Omental fat pad (tissue), 4 donors: ENCODE measurements at places on chromosomes 4 and X.

GRCh38 chr4:174317531-174317930, 33.8 kb downstream of the CEP44 start:
- no peak for DNase-seq

DNA sequence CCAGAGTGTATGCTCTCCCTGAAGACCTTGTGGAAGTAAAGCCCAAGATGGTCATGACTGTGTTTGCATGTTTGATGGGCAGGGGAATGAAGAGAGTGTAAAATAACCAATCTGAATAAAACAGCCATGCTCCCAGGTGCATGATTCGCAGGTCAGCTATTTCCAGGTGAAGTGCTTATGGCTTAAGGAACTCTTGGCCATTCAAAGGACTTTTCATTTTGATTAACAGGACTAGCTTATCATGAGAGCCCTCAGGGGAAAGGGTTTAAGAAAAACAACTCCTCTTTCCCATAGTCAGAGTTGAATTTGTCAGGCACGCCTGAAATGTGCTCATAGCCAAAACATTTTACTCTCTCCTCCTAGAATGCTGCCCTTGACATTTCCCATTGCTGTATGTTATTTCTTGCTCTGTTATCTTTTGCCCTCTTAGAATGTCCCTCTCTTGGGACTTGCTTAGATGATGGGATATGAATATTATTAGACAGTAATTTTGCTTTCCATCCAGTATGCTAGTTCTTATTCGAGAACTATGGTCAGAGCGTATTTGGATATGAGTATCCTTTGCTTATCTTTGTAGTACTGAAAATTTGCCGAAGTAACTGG, 88.6 kb downstream of the PLS3 start:
- DNase-seq: no peak

- no peak for DNase-seq
These were observed 3.3 kb upstream of the SLC25A4 start for GRCh38 chr4:185139736-185140135.

- no peak for DNase-seq
These were observed 130.0 kb downstream of the FHIP1A start for GRCh38 chr4:151538963-151539362.

DNA sequence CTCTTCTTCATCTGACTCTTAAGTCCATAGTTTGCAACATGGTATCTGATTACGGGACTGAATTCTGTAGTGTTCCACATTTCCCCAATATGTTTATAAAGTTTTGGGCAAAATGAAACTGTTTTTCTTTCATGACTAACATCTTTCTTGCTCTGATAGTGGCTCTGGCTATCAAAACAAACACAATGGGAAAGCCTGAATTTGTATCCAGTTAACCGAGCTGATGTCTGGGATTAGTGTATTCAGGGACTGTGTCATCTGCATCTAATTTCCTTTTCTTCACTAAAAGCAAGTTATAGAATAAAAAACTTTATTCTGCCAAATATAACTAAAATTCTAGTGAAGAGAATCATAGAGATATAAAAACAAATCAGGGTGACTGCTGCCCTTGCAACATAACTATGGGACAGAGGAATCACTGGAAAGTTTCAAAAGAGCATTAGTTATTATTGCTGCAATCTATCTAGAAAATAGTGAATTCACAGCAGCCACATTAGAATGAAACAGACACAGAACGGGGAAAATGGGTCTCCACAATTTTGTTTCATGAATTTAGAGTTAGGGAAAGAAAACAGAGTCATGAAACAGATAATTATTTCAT, 61.3 kb downstream of the ANTXR2 start:
- no peak for DNase-seq

GRCh38 chr4:173231916-173232315, 63.3 kb downstream of the GALNT7 start:
- no peak for DNase-seq

GRCh38 chr4:184762100-184762499, 28.2 kb upstream of the CENPU start:
- DNase-seq: no peak

GRCh38 chr4:2936773-2937145, 26.4 kb downstream of the NOP14 start:
- DNase-seq: no peak

GRCh38 chr4:140151699-140152012, 2.3 kb downstream of the MAML3 start:
- DNase-seq: peak; percentile 35

- no peak for DNase-seq
These were observed 20.3 kb downstream of the RGN start for GRCh38 chrX:47098338-47099094.

DNA sequence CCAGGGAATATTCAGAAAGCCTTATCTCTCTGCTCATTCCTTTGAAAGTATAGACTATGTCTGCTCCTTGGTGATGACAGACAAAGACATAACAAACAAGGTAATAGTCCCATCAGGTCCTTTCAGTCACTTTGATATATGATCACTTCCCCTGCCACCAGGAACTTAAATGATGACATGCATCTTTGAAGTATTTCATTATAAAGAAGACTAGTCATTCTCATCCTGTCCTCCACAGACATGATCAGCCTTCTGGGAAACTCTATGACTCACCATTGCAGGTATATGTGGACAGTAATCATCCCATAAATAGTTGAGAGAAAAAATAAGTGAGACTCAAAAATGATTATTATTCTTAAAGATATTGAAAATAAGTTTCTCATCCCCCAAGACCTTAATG, 117.5 kb upstream of the VCX2 start:
- DNase-seq: no peak

DNA sequence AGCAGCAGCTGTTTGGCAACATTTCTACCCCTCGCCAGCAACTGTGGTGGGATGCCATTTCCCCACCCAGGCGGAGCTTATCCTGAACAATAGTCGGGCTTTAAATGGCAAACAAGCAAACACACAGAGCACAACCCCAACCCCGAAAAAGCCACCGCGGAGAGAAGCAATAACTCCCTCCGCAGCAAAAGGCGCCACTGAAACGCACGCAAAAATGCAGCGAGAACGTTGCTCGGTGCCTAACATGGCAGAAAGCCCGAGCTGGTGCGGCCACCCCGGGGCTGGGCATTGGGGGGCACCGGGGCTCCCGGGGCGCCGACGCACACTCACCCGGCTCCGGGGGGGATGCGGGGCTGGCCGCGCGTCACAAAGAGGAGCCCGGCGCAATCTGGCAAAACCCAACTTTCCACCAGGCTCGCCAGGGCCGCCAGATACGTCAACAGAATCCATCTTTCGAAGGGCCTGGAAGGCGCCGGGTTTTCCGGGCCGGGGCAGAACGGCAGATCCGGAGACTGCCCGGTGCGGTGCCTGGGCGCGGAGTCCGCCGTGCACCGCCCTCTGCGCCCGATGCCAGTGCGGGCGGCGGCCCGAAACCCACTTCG, 818 bp downstream of the RAI2 start:
- no peak for DNase-seq

DNA sequence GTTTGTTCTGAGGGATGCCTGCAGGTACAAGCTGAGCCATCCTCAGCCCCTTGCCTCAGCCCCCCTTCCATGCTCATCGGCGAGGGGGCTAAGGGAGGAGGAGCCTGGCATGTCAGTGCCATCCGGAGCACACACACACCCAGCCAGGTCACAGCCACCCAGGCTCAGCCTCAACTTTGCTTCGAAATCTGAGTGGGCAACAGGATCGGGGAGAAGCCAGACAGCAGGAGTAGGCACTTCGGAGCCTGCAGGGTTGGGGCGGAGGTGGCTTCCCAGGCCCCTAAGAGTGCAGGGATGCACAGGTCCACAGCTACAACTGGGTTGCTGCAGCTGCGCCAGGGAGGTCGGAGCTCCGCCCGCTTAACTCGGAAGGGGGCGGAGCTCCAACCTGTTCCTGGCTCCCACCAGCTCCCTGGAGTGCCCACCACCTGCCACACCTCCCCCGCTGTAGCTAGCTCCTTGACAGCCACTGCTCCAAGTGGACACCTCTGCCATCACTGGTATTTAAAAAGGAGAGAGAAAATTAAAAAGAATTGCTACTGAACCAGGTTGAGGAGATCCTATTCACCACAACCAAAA, 192.9 kb upstream of the GALNT7 start:
- no peak for DNase-seq

DNA sequence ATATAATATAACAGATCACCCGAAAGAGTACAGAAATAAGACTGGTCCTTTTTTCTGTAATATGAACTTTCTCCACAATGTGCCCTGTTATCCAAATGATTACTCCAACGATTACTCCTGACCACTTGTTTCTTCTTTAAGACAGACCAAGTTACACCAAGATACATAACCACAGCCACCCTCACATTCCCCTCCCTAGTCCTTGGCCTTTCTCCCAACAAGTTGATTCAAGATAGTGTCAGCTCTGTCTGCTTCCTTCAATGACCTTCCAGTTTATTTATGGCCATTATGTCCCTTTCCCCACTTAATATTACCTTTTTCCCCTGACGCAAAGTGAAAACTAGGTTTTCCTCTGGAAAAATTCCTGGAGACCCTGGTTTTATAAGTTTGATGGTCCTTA, 397.2 kb downstream of the FAM47B start:
- DNase-seq: no peak

DNA sequence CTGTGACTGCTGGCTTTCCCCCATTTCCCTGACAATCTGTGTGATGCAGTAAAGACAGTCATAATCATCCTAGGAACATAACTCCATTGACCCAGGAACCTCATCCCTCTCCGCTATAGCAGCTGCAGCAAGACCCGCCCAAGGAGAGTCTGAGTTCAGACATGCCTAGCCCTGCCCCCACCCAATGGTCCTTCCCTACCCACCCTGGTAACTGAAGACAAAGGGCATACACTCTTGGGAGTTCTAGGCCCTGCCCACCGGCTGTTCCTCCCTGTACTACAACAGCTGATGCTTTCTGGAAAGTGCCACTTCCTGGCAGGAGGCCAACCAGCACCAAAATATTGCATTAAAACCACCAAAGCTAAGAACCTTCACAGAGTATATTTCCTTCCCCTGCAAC, 1035.6 kb downstream of the C4orf33 start:
- DNase-seq: no peak

GRCh38 chrX:97168646-97169045, 284.9 kb downstream of the RPA4 start:
- no peak for DNase-seq

- no peak for DNase-seq
These were observed 116.0 kb upstream of the ETNPPL start for GRCh38 chr4:108878806-108879205.

GRCh38 chr4:24226023-24226422, 336.2 kb upstream of the PPARGC1A start:
- no peak for DNase-seq

GRCh38 chrX:86171366-86171765, 23.1 kb downstream of the DACH2 start:
- DNase-seq: no peak

DNA sequence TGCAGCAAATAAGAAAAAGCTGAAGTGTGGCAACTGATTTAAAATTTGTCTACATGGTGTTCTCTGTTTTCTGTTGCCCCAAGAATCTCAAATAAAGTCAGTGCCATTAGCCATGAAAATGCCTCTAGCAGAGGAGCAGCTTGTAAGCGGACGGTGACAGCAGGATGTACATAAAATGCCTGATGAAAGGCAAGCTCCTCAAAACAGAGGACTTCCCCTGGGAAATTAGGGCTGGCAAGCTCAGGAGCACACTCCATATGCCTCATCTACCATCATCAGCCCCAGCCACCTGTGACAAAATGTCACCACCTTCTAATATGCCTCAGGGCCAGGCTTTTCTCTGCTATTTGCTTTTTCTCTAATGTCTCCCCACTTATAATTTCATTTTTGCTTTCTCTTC, 54.5 kb downstream of the ASB9 start:
- no peak for DNase-seq

- no peak for DNase-seq
These were observed 73.6 kb downstream of the ZNF330 start for GRCh38 chr4:141294306-141294705.

- no peak for DNase-seq
These were observed 148.3 kb downstream of the STOX2 start for GRCh38 chr4:184053434-184053833.

GRCh38 chrX:33129607-33130006, 81.7 kb downstream of the DMD start:
- DNase-seq: no peak

- DNase-seq: no peak
These were observed 75.6 kb upstream of the BCOR start for GRCh38 chrX:40173143-40174000.

DNA sequence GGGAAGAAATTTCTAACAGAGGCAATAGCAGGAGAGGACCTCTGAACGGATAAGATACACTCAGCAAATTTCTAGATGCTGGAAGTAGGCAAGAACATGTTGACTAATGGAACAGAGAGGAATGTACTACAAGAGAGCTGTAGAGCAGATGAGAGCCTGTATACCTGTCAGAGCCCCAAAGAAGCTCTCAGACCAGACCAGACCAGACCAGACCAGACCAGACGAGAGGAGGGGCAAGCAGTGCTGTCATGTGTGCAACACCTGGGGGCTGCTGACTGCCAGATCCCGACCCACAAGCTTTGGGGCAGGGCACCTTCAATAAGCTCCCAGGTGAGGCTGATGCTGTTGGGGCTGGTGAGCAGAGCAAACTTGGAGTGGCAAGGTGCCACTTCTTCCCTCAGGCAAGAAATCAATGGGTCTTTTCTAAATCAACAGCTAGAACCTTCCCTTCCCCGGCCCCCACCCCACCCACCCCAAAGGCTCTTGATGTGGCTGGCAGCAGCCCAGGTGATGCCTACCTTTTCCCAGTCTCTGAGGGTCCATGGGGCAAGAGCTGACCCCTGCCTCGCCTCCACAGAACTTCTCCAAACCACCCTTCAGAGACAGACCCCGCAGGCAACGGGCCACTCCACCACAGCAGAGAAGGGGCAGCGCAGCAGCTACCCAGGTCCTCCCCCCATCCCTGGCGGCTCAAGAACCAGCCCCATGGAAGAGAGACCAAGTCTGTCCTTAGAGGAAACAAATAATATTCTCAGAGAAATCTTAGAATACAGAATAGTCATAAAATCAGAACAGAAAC, 32.7 kb downstream of the MECP2 start:
- no peak for DNase-seq

DNA sequence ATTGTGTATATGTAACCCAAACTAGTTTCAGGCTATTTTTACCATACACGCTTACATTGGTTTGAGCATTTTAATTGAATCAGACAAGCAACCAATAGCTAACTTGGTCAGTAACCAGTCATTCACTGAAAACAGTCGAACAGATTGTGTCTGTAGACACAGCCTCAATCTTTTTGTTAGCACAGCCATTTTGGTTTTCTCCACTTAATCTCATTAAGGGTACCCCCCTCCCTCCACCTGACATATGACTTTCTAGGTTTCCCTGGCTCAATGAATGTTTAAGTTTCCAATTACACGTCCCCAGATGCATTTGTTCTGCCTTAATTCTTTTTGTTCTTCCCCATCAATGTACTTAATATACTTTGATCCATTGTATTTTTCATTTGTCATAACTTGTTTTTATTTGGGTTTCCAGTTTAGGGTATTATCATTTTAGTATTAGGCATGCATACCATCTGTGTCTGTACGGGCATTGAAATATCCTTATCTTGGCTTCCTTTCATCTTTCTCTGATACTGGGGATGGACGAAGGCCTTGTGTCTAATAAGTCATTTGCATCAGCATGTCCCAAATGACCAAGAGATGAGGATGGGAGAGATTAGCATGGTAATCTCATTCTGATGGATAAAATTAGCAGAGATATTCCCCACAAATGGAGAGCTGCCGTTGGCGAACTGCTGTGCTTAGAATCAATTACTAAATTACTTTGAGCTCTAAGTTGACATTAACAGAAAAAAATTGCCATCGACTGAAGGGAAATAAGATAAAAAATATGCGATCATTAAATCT, 35.9 kb upstream of the PHOX2B start:
- no peak for DNase-seq

GRCh38 chr4:85092536-85092935, 126.0 kb upstream of the WDFY3 start:
- DNase-seq: no peak

GRCh38 chrX:46321676-46322075, 223.5 kb downstream of the ZNF674 start:
- DNase-seq: no peak
